ENCODE measurements at places on chromosomes 3 and 15.

DNA sequence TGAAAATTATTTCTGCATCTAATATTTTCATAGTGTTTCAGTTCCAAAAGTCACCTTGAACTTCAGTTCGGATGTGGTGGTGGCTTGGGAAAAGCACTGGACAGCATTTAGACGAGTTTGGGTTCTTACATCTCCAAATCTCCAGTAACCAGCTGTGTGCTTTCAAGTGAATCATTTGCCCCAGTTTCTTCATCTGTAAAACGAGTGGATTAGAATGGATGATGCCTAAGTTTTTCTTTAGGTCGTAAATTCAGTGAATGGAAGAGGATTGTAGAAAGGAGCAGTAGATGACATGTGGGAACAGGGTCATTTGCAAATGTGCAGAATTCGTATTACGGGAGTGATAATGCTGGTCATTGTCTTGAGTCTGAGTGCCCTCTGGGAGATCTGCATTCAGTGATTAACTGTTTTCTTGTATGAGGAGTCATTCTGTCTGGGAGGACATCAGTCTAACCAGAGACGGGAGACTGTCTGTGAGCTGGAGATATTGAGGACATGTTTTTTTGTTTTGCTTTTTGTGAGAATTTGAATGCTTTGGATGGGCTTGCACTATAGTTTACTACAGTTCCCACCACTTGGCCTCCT lies 641.6 kb upstream of the TBL1XR1 start:
- no peak for ATAC-seq

- ATAC-seq: no peak
Measured at GRCh38 chr3:19171794-19172193, 23.5 kb downstream of the KCNH8 start.

- ATAC-seq: no peak
Measured at GRCh38 chr15:92268900-92269299, 124.8 kb upstream of the ST8SIA2 start.

GRCh38 chr15:65576664-65577063 lies 34.3 kb downstream of the INTS14 start:
- ATAC-seq: no peak

All from gastroesophageal sphincter (tissue), 4 donors.